ENCODE measurements at places on chromosomes 12 and 14.

- DNase-seq: no peak
Observed at GRCh38 chr14:21612324-21612723, 22.4 kb downstream of the OR10G2 start.

GRCh38 chr12:82474798-82475184 lies 116.5 kb downstream of the METTL25 start:
- no peak for DNase-seq

DNA sequence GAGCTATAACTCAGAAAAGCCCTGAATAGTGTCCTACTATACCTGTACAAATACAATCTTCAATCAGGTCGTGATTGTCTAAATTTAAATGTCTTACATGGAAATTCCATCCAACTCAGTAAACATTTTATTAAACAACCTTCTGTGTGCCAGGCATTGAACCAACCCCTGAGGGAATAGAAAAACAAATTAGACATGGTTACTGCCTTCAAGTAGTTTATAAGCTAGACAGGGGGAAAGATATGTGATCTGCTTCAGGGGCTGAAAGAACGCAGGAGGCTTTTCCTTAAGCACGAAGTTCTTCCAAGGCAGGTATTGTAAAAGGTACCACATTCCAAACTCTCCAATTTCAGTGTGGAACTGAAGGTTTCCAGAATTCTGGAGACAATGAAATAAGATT lies 39.7 kb upstream of the STAB2 start:
- no peak for DNase-seq

DNA sequence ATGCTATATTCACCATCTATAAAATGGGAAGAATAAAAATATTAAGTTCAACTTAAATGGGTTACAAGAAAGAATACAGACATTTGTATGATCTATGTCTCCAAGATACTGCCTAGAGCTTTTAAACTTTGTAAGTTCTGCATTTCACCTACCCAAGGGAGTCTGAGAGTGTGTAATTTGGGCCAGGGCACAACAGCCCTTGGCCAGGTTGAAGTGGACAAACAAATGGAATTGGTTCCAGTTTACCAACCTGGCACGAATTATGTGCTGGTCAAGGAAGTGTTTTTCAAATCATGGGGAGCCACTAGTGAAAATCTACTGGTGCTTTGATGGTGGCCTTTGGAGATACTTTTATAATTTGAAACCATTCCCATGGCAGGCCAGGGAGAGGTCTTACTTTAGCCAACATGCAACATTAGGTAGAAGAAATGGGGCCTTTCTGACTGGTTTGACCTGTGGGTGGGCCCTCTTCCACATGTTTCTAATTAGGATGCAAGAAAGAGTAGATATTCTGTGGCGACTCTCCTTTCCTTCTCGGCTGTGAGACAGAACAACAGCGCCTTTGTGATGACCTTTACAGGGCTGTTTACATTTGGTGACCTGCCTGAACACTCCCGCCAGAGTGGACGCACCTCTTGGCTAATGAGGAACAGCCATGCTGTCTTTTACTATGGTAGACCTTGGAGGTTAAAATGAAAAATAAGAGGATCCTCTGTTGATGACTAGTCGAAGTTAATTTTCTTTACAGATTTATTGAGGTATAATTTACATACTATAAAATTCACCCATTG lies 476.6 kb downstream of the ZFP36L1 start:
- no peak for DNase-seq

- DNase-seq: no peak
Observed at GRCh38 chr12:57518176-57518919, 2.0 kb downstream of the DDIT3 start.

- no peak for DNase-seq
Observed at GRCh38 chr12:121352682-121353018, 439 bp upstream of the ANAPC5 start.

DNA sequence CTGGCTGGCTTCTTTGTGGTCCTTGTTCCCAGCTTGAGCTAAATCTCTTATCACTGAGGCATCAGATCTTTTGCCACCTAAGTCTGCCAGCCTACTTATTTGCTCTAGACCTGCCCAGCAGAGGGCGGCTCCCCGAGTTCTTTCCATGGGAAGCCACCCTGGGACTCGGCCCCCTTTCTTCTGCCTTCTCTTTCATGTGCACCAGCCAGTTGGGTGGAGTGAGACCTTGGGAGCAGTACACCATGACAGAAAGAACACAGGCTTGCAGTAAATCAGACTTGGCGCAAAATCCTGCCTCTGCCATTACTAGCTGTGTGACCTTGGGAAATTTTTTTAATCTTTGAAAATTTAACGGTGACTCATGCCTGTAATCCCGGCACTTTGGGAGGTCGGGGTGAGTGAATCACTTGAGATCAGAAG lies 7.4 kb downstream of the SMAGP start:
- no peak for DNase-seq

GRCh38 chr12:46824709-46825108 lies 1.1 kb downstream of the SLC38A4 start:
- DNase-seq: no peak

DNA sequence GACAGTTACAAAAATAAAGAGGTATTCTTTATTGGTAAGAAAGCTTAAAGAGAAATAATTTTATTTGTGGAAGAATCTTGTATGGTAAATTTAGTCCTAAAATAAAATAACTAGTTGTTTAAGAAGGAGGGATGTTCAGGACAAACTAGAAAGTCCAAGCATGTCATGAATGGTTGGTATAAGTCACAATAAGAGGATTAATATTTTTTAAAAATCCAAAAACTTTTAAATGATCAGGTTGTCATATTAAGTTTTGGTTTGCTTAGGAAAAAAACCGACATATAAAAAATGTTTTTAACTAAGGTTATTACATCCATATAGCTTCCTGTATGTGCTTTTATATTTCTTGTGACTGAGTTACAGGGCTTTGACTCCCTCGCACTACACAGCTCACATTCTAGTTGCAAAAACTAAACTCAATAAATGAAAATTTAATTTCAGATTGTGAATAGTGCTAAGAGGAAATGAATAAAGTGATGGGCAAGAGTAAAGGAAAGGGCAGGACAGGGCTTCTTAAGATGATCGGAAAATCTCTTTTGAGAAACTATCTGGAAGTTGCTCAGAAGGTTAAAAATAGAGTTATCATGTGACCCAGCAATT lies 80.7 kb upstream of the METAP2 start:
- no peak for DNase-seq

- no peak for DNase-seq
Observed at GRCh38 chr12:94594443-94594825, 55.9 kb downstream of the TMCC3 start.

Data from activated T-cell treated with anti-CD3 and anti-CD28 coated beads, Interleukin-2, amount 50 U/mL, for 24 hours (primary cell).